ENCODE measurements at places on chromosomes 12 and 14.

GRCh38 chr14:24613241-24613640 is 3.8 kb upstream of the GZMH start:
- DNase-seq: no peak

- DNase-seq: peak; percentile 75
Measured at GRCh38 chr12:54390668-54391551, 6.4 kb upstream of the ZNF385A start.

- DNase-seq: no peak
Measured at GRCh38 chr12:121784460-121784859, 9.0 kb downstream of the RHOF start.

GRCh38 chr14:58215191-58215914 is 15.4 kb downstream of the ACTR10 start:
- DNase-seq: no peak

DNA sequence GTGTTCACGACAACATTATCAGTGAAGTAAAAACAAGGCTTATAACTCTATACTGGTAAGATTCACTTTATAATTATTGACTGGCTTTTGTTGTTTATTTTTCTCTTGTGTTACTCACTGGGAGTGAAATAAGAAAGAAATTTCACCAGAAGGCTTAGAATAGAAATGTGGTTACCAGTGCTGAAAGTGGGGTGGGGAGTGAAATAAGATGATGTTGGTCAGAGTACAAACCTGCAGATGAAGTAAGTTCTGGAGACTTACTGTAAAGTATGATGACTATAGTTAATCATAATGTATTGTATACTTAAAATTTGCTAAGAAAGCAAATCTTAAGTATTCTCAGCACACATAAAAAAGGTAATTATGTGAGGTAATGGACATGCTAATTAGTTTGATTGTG is 198.4 kb downstream of the KLHL28 start:
- DNase-seq: no peak

DNA sequence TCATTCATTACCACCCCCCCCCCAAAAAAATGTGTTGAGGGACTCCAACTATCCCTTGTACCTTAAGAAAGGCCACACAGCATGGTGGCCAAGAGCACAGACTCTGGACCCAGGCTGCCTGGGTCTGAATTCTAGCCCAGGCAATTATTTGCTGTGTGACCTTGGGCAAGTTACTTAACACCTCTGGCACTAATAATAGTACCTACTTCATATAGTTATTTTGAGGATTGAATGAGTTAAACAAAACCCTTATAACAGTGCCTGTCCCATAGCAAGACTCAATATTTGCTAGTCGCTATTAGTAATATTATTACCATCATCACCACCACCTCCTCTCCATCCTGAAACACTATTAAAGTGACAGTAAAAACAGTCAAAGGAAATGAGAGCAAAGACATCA is 37.2 kb downstream of the NT5DC3 start:
- DNase-seq: no peak

GRCh38 chr12:132486168-132486567 is 3.8 kb upstream of the FBRSL1 start:
- DNase-seq: no peak

DNA sequence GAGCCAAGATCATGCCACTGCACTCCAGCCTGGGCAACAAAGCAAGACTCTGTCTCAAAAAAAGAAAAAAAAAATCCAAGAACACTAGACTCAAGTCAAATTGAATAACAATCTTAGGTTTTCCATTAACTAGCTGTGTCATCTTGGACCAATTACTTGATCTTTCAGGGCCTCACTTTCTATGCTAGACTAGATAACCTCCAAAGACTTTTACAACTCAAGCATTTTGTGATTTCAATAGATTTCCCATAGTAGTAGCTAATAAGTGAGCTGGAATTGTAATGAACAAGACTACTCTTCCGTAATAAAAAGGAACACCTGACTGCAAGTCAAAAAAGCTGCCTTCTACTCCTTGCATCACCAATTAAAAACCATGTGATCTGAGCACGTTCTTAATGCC is 127.0 kb upstream of the SSTR1 start:
- DNase-seq: no peak

- DNase-seq: no peak
Measured at GRCh38 chr12:95701722-95702418, 88.7 kb downstream of the NTN4 start.

DNA sequence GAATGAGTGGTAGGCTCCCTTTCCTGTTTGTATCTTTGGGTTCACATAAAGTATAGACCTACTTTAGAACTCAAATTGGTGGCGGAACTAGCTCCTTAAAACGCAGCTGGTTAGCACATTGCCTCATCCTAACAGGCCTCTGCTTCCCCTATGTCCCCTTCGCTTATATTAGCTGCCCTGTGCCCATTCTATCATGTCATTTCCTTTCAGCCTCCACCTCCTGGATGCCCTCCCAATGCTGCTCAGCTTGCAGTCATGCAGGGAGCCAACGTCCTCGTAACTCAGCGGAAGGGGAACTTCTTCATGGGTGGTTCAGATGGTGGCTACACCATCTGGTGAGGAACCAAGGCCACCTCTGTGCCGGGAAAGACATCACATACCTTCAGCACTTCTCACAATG is 3.5 kb downstream of the DAZAP2 start:
- no peak for DNase-seq

DNA sequence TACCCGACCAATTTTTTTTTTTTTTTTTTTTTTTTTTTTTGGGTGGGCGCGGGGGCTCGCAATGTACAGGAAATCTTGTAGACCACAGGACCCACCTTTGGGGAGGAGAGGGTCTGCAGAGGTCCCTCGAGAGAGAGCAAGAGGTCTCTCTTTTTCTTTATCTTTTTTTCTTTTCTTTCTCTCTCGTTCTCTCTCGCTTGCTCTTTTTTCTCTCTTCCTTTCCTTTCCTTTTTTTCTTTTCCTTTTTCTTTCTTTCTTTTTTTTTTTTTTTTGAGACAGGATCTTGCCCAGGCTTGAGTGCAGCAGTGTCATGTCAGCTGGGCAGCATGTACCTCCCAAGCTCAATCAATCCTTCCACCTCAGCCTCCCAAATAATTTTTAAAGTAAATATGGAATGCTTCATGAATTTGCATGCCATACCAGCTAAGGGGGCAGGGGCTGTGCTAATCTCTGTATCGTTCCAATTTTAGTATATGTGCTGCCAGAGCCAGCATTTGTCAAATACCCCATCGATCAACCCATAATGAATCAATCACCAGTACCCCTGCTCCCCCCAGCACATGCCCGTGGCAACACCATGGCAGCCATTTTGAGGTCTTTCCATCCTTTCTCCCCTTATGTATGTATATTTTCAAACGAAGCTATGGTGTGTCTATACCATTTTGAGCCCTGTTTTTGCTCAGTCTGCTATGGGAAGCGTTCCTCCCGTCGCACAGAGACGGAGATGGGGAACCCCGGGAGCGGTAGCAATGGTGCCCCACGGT is 9.3 kb downstream of the PAPLN start:
- no peak for DNase-seq

DNA sequence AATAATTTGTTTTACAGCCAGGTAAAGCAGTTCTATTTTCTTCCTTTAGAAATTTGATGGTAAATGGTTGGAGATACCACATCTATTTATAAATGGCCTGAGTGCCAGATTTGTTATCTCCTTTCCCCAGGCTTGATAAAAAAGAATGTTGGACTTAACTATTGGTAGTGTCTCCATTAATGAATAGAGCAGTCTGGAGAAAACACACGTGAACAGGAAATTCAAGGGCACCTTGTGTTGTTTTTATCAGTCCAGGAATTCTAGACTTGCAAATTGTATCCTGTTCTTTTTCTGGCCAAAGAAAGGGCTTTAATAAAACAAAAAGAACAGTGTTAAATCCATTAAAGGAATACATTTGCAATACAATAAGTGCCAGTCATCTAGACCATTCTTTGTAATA is 40.8 kb upstream of the BMAL2 start:
- no peak for DNase-seq

GRCh38 chr12:124581307-124582107 is 14.1 kb upstream of the NCOR2 start:
- no peak for DNase-seq

DNA sequence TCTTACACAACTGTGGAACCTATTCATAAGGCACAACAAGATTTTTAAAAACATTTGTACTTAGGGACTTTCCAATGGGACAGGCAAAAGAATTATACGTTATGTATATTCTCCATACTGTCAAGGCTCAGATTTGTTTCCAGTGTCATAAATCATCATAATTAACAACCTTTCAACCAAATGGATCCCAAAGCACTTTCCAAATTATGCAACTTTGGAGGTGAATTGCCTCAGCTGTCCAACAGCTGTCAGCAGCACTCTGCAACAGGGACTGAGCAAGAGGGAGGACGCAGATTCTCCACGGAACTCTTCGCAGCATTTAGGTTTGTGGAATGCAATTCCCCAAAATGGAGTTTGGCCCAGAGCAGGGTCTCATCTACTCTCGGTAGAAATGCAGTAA is 186.6 kb downstream of the PAX9 start:
- DNase-seq: no peak

- DNase-seq: peak; percentile 59
Measured at GRCh38 chr12:103505371-103506236, 9.8 kb upstream of the C12orf42 start.

- DNase-seq: peak; percentile 28
Measured at GRCh38 chr12:116222358-116222757, 55.1 kb downstream of the MED13L start.

GRCh38 chr14:73723406-73723796 is 9.2 kb upstream of the PNMA1 start:
- no peak for DNase-seq

- no peak for DNase-seq
Measured at GRCh38 chr12:103102225-103102744, 144.8 kb downstream of the ASCL1 start.

DNA sequence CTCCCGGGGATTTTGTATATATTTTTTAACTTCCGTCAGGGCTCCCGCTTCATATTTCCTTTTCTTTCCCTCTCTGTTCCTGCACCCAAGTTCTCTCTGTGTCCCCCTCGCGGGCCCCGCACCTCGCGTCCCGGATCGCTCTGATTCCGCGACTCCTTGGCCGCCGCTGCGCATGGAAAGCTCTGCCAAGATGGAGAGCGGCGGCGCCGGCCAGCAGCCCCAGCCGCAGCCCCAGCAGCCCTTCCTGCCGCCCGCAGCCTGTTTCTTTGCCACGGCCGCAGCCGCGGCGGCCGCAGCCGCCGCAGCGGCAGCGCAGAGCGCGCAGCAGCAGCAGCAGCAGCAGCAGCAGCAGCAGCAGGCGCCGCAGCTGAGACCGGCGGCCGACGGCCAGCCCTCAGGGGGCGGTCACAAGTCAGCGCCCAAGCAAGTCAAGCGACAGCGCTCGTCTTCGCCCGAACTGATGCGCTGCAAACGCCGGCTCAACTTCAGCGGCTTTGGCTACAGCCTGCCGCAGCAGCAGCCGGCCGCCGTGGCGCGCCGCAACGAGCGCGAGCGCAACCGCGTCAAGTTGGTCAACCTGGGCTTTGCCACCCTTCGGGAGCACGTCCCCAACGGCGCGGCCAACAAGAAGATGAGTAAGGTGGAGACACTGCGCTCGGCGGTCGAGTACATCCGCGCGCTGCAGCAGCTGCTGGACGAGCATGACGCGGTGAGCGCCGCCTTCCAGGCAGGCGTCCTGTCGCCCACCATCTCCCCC is 777 bp downstream of the ASCL1 start:
- DNase-seq: no peak

DNA sequence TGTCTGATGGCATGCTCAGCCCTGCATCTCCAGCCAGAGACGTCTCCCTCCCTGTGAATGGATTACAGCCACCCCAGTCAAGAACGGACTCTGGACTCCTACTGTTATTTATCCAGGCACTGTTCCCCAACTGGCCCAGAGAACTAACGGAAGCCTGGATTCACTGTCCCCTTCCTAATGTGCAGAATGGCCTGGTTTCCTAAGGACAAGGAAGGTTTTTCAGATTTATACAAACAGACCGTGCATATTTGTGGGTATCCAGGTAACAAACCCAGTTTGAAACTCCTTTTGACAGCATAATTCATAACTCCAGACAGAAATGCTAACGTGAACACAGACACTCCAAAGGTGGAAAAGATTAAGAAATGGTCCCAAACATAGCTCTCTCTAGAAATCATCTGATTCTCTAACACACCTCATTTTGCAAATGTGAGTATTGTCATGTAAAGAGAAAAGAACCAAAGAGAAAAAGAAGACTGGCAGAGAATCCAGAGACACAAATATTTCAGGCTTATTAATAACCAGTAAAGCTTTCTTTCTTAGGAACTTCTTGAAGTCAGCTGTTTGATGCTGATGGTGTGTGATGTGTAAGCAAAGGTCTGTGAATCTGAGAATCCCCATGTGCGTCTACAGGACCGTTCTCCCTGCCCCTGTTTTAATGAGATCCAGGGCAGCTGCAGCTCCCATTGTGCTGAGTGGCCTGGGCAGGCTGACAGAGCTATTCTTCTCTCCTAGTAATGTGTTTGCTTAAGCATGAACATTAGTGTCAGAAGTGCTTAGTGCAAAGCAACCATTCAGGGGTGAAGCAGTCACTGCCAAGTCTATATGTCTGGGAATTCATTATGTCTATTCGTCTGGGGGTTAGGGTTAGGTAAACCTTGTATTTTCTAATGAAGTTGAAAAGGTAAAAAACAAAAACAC is 86.8 kb upstream of the HIF1A start:
- no peak for DNase-seq

DNA sequence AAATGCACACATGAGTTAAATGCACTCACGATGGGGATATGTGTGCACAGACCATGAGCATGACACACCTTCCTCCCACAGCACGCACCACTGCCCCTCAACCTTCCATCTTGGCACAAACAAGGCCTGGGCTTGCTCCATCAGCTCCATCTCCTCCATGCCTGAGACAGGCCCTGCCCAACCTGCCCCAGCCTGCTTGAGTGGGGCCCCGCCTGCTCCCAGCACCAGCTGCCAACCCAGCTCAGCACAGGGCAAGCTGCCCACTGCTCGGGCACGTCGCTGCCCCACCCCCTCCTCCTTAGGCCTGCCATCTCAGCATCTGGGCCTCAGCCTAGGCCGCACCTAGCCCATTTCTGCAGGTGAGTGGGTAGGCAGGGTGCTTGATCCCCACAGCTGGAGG is 27.6 kb upstream of the KRT78 start:
- DNase-seq: no peak

- DNase-seq: no peak
Measured at GRCh38 chr12:72274931-72275330, 2.8 kb downstream of the TRHDE start.

- DNase-seq: no peak
Measured at GRCh38 chr12:25317553-25317952, 66.8 kb upstream of the KRAS start.

GRCh38 chr14:99636487-99636886 is 8.4 kb upstream of the HHIPL1 start:
- no peak for DNase-seq

GRCh38 chr14:102897299-102898027 is 25.0 kb upstream of the AMN start:
- DNase-seq: no peak

All from stimulated activated CD4-positive, alpha-beta T cell treated with anti-CD3 and anti-CD28 coated beads, Interleukin-2, amount 100 ng/mL, for 24 hours (primary cell).